Astrocyte of the cerebellum (primary cell): ENCODE measurements at places on chromosomes 11 and 22.

- DNase-seq: no peak
Observed at GRCh38 chr22:32680277-32680676, 121.2 kb upstream of the TIMP3 start.

- DNase-seq: no peak
Observed at GRCh38 chr11:69452206-69452987, 29.1 kb upstream of the LINC01488 start.

- DNase-seq: no peak
Observed at GRCh38 chr11:1040428-1041148, 4.1 kb upstream of the MUC6 start.

GRCh38 chr11:58575377-58576020 is at the start of gene LPXN:
LPXN (minus strand) TSS chr11:58575856; CDS start chr11:58575772, 84 bp downstream.
- no peak for DNase-seq

- no peak for DNase-seq
Observed at GRCh38 chr11:121741761-121742361, 289.1 kb upstream of the SORL1-AS1 start.

DNA sequence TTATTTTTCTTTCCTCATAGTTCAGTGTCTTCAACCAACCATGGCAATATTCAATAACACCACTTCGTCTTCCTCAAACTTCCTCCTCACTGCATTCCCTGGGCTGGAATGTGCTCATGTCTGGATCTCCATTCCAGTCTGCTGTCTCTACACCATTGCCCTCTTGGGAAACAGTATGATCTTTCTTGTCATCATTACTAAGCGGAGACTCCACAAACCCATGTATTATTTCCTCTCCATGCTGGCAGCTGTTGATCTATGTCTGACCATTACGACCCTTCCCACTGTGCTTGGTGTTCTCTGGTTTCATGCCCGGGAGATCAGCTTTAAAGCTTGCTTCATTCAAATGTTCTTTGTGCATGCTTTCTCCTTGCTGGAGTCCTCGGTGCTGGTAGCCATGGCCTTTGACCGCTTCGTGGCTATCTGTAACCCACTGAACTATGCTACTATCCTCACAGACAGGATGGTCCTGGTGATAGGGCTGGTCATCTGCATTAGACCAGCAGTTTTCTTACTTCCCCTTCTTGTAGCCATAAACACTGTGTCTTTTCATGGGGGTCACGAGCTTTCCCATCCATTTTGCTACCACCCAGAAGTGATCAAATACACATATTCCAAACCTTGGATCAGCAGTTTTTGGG is at the start of gene OR51T1:
OR51T1 (plus strand) TSS at position 41 of the 641 bp plus-strand sequence; CDS start at position 41, 0 bp downstream.
- peak; percentile 56 for DNase-seq

GRCh38 chr22:35307892-35308291 is 8.2 kb downstream of the TOM1 start:
- DNase-seq: no peak

DNA sequence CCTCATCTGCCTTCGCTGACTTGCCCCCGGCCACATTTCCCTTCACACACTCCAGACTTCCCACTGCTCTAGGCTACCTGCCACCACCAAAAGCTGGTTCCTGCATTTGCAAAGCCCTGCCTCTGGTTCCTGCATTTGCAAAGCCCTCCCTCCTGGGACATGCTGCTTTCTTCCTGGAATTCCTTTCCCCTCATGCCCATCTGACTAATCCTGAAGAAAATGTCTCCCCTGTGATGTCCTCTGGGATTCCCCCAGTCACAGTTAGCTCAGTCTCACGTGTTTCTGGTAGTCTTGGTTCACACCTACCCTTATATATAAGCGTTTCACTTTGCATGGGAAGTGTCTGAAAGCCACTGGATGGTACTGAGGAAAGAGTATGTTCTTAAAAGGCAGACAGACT is 206.9 kb downstream of the DBX1 start:
- no peak for DNase-seq

GRCh38 chr11:3218483-3219280 is at the start of gene MRGPRG:
MRGPRG (minus strand) TSS chr11:3218813; CDS start chr11:3218813, 0 bp downstream.
- no peak for DNase-seq

- DNase-seq: peak; percentile 20
Observed at GRCh38 chr11:84886344-84886743, 740.8 kb downstream of the DLG2 start.

- DNase-seq: no peak
Observed at GRCh38 chr11:72815110-72815618, 953 bp downstream of the ATG16L2 start.

- DNase-seq: no peak
Observed at GRCh38 chr11:14809466-14809865, 82.6 kb downstream of the CYP2R1 start.
